ENCODE measurements at places on chromosomes 4 and X.

- DNase-seq = peak; percentile 47
These were observed 415.0 kb downstream of the BCOR start for GRCh38 chrX:39682778-39683177.

GRCh38 chr4:152352215-152352614, 183.7 kb downstream of the FBXW7 start:
- DNase-seq = no peak

DNA sequence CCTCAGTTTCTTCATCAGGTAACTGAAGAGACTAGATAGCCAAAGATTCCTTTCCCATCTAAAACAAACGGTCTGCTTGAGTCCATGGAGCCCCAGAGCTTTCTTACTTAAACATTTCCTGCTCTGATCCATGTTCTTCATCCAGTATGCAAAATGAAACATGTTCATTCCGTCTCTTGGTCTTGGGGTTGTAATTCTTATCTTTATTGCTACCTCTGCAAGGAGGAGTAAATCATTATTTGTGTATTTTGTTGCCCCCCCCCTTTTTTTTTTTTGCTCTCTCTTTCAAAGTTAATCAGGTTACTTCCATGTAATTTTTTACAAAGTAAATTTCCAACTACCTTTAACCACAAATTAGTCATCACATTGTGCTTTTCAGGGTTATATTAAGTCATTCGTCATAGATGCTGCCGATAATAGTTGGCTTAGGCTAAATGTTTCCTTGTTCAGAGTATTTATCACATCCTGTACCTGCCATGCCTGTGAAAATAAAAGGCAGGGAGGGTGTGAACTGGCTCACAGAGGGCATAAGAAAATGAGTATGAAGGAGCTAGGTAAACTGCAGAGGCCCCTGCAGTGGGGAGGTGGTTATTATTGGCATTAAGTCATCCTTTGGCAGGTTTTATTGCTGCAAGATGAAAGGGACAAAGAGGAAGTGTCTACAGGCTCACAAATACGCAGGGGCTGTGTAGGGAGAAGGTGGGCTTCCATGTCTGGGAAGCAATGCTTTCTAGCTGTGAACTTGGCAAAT, 76.7 kb upstream of the HS3ST1 start:
- no peak for DNase-seq

GRCh38 chr4:26207631-26208030, 113.2 kb upstream of the RBPJ start:
- DNase-seq = no peak

- no peak for DNase-seq
These were observed 1672.4 kb upstream of the AGA start for GRCh38 chr4:179114615-179115014.
